GM23248 (cell line): ENCODE measurements at places on chromosomes 11 and 22. TPM values are rescaled to one million over a fixed set of nuclear protein-coding genes. Genes with fewer than 3 reads are reported as not detected.

The RCOR2 gene
- total RNA-seq: 0.89 and 1.8 TPM in 2 replicates

GRCh38 chr22:19933341-19934241, 8.0 kb upstream of the COMT start:
- DNase-seq: no peak

The MS4A7 gene
- not detected in 2 replicates for total RNA-seq

- DNase-seq: peak; percentile 21
Measured at GRCh38 chr22:22168190-22168940, 76.2 kb upstream of the VPREB1 start.
